ENCODE measurements at places on chromosomes 7 and 10.

- DNase-seq = no peak
These were observed 71.2 kb upstream of the CARD11 start for GRCh38 chr7:3114917-3115316.

DNA sequence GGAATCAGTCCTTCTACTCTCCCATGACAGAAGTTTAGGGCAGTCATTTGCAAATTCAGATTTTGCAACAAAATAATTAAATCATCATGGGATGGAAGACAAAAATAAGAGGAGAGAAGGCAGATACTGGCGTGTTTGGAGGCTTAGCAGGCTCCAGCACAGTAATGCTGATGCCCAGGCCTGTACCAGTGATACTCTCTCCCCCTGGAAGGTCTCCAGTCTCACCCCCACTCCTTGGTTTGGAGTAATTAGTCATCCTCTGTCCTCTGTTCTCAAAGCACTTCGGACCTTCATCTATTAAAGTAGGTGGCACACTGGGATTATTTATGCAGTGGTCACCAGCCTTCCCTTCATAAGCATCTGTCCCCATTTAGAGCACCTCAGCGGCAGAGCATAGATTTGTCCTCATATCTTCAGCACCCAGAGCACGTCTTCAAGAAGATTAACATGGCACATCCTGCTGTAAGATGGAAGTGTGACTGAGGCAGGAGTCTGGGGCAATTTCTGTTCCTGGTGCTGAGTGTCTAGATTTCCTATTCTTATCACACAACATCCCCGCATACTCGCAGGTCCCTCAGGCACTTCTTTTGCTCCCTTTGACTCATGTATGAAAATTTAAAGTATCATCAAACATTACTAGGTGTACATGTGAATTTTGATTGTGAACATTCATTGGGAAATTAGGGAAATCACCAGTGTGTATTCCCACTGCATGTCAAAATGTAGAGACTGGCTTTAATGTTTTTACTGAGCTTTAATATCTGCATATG, 31.3 kb upstream of the TRIL start:
- no peak for DNase-seq

DNA sequence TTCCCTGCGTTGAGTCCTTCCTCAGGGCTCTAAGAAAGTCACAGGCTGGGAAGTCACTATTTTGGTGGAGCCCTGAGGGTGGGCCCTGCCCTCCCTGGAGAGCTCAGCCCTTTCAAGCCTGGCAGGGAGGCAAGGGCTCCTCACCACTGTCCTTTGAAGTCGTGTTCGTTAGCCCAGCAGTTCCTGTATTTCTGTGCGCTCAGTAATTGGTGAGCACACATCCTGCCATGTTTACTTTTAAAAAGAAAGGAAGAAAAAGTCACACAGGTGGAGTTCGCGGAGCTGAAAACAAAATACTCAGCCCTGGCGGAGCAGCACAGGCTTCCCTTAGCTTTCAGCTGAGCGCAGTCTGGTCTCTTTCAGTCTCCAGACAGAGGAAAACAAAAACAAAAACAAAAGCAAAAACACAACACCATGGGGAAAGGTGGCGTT, 37.1 kb downstream of the PRKCQ start:
- DNase-seq = no peak

GRCh38 chr10:3102720-3103427, 35.5 kb downstream of the PFKP start:
- no peak for DNase-seq
